Amygdala (tissue), 56 donors: ENCODE measurements at places on chromosomes 11 and 22.

DNA sequence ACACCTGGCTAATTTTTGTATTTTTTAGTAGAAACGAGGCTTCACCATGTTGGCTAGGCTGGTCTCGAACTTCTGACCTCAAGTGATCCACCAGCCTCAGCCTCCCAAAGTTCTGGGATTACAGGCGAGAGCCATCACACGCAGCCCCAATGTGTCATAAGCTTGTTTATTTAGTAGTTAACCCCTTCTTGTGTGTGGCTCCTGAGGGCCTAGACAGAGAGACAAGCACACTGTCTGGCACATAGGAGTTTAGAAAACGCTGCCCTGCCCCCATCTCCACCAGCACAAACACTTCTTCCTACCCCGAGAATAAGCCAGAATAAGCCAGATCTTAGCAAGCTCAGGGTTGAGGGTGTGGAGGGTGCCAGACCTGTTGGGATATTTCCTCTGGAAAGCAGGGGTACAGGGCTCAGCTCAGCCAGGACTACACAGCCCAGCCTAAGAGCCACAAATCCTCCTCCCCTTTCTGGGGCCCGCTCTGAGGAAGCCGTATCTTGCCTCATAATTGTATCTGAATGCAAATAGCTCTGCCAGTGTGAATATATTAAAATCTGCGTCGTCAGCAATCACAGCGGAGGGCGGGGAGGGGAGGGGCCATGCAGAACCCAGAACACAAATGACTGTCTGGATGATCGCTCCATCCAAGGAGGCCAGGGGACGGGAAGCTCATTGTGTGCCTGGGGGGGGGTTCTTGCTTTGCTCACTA is 247.3 kb downstream of the MN1 start:
- DNase-seq = peak; percentile 15

DNA sequence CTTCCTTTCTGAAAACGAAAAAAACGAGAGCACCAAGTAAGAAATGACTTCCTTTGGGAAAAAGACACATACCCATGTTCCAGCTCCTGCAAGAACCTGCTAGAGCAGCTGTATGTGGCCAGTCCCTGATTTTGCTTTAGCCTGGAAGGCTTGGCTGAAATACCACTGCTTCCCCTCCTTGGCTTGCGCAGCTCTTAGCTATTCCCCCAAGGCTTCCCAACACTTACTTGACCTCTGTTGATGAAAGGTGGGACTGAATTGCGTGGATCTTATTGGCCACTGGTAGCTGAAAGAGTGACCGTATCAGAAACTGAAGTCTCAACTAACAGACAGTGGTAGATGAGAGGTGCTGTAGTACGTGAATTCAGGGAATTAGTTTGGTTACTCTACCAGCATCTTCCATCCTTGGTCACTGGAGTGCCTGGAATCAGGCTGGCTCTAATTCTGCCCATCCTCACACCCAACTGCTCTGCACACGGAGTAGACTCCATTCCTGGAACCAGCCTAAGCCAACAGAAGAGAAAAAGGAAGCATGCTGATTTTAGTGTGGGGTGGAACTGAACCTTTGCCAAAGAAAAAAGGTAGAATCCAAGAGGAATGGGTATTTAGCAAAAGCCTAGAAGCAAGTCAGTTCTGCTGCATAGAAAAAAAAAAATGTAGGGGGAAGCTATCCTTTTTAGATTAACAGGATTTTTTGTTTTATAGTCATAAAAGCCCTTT is 73.8 kb upstream of the CRTAM start:
- no peak for DNase-seq

- peak; percentile 83 for DNase-seq
Measured at GRCh38 chr11:1827095-1827813, 7.5 kb upstream of the SYT8 start.

GRCh38 chr11:103609117-103610066 is 427.0 kb upstream of the DDI1 start:
- DNase-seq = no peak

GRCh38 chr11:86177302-86177701 is 67.3 kb upstream of the EED start:
- DNase-seq = no peak

DNA sequence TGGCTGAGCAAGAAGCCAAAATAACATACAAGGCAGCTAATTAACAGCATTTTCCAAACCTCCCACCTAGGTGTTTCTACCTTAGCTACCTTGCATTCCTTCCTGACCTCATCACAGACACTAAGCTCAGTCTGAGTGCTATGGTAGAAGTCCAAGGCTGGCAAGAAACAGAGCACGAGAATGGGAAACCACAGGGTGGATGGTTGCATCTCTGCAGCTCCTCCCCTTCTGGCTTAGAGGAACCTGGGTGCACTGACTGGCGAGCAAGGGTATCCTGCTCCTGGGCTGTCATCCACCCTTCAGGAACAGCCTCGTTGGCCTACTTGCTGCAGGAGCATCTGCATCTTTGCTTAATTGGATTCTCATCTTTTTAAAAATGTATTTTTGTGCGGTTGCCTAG is 73.1 kb upstream of the KIRREL3 start:
- no peak for DNase-seq

DNA sequence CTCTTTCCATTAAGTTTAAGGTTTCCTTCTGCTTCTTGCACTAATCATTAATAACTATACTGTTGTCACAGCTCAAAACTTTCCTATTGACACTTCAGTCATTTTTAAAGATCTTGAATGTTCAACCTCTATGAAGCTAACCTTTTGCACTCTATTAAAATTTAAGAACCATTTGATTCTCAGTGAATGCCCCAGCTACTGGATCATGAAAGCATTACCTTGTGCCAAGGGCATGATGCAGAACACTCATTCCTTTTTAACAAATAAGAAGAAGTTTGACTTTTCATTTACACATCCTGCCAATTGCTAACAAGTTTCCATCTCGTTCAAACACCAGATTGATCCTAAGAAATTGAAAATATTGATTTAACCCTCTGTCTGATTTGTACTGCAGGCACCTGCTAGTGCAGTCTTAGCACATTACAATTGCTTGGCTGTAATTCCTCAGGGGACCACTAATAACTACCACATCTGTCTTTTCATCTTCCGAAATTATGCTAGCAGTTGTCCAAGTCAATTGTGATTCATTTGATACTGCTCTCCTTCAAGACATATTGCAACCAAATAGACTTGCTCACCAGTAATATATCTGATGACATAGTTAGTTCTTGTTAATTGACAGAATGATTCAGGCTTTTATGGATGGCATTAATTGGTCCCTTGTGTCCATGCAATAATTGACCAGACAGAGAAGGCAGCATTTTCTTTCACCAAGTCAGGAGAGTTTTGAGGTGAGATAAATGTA is 158.4 kb downstream of the TEAD1 start:
- no peak for DNase-seq

DNA sequence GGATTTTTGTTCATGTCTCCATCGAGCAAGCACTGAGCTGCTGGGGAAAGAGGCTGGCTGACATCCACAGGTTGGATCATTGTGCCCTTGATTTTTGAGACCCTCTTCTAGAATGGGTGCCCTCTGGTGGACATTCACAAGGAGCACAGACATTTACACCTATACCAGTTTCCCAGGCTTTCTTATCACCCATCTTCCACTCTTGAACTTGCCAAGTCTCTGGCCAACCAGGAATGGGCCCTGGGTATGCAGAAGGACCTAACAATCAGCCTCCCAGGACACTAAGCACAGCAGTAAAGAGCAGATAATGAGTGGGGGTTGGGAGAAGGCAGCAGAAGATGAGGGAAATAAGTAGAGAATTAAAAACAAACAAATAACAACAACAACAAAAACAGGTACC is 5.7 kb upstream of the INTS4 start:
- DNase-seq = no peak

GRCh38 chr11:45889555-45889954 is 4.1 kb downstream of the MAPK8IP1 start:
- DNase-seq = no peak

- no peak for DNase-seq
Measured at GRCh38 chr11:36743039-36743438, 145.0 kb upstream of the RAG2 start.

DNA sequence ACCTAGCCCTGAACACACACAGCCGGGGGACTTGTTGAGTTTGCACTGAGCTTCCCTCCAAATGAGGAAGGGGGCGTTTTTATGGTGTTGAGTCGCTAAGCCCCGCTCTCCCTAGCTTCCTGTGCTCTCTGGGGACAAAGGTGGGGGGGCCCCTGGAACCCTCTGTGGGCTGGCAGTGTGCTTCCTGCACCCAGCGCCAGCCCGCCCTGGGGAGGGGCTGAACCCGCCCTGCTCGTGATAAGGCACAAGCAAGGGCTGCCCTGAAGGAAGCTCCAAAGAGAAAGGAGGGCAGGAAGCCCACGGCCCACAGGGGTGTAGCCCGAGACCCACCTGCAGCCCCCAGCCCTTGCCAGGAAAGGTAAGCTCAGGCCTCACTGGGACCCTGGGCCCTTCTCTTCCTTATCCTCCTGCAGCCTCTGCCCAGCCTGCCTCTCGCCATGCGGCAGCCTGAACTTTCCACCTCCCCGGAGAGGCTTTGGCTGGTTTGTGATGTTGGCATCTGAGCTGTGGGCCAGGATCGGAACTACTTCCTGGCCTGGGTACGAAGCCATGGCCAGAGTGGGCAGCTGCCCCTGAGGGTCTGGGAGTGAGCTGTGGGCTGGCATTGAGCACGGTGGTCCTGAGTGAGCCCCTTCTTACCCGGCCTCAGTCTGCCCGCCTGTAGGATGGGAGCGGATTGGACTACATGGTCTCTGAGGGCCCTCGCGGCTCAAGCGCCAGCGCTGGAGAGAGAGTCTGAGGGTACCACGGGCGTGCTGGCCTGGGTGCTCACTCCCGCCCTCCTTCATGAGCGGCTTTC is at the start of gene FERMT3:
Gene FERMT3, plus strand, starts transcription at position 265 of the 799 bp plus-strand sequence. CDS start 644 bp downstream, outside the sequence.
- DNase-seq = no peak

DNA sequence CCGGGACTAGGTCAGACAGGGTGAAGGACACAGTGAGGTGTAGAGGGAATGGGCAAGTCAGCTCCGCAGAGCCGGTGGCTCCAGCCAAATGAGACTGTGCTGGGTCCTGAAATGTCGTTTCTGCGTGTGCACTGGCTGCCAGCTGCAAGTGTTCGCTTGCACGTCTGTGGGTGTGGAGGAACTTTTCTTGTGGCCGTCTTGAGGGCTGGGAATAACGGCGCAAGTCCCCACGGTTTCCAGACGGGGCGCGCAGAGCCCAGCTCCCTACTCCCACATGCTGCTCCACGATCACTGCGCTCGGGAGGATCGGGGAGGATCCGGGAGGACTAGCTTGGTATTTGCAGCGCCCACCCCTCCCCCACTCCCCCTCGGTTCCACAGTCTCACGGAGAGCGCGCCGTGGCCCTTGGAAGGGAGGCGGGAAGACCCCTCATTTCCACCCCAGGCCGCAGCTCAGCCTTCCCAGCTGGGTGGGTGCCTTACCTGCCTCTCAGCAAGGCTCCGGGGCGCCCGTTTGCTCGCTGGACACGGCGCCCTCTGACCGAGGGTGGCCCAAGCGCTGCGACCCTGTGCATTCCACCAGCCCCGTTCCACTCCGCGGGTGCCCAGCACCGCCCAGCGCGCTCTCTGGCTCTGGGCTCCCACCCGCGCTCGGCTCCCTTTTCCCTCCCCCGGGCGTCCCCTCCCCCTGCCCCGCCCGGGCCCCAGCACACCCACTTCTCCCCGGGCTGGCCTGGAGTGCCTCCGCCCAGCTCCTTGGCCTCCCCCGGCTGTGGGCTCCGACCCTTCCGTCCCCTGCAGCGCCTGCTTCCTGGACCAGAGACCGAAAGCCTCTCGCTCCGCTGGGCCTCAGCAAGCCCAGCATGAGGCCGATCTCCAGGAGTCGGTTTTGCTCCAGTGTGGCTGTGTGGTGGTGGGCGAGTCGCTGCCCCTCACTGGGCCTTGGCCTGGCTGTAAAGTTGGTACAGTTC is at the start of gene KCNE3:
Gene KCNE3, minus strand, starts transcription at position 634 of the 970 bp plus-strand sequence. CDS start 9,986 bp downstream, outside the sequence.
- no peak for DNase-seq

DNA sequence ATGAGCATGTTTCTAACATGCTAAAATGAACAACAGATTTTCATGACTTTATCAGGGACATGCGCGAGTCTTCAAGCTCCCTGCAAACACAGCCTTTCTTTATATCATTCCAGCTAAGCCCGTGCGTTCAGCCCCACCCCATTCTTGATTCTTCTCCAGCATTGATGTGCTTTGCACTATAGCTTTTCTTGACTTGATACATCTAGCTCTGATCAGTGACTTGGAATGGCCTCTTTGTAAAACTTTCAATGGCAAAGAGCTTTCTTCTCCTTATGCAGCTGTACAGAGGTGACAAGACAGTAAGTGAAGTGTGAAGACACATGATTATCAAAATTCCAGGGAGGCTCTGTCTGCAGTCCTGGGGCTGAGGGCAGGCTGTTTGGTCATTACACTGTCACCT is 561.0 kb downstream of the OPCML start:
- DNase-seq = no peak

GRCh38 chr11:69094111-69094914 is 45.6 kb downstream of the TPCN2 start:
- DNase-seq = no peak

DNA sequence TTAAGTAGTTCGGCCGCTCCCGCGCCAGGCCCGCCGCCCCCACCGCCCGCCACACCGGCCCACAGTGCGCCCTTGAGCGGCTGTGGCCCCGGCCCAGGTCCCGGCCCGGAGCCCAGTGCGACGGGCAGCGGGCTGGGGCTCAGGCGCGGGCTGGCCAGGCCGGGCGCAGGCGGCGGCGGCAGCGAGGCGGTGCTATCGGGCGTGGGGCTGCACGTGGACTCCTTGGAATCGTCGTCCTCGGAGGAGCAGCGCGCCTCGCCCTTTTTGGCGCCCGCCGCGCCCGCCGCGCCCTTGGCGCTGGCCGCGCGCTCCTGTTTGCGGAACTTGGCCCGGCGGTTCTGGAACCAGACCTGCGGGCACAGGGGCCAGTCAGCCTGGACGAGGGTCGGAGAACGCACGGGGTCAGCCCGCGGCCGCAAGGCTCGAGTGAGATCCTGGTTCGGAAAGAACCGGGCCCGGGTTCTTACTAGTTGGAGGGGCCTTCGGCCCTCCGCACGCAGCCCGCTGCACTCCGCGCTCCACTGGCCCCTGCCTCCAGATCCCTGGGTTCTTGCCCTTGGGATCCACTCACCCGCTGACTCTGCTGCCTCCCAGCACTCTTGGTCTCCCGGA is 4.0 kb downstream of the PHOX2A start:
- no peak for DNase-seq
